ENCODE measurements at places on chromosomes 6 and 20. TPM values are rescaled to one million over a fixed set of nuclear protein-coding genes. Genes with fewer than 3 reads are reported as not detected.

Gene ALDH5A1
- total RNA-seq = 5.0 TPM

- DNase-seq = no peak
Observed at GRCh38 chr6:140208286-140208685, 833.8 kb upstream of the CITED2 start.

DNA sequence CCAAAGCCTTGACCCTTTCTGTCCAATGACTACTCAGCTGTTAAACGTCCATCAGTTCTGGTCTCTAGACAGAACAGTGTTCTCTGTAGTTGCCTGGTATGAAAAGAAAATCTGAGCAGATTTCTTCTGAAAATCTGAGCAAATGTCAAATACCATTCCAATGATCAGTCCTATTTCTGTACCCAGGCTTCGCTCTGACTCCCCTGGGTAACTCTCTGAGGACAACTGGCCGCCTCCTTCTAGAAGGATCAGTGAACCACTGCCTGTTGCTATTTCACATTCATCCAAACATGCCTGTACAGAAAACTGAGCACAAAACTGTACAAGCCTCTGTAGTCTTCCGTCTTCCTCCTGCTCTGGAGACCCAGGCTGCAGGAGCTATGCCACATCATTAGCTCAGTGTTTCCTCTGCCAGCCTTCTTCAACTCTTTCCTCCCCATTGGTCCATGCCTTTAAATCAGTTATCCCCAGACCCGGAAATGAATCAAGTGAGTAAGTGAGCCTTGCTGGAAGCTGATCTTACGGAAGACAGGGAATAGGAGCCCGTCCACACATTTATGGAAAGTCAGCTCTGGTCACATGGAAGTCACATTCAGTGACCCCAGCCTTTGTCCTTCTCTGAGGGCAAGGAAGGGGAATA lies 63.3 kb downstream of the DAAM2 start:
- no peak for DNase-seq

DNA sequence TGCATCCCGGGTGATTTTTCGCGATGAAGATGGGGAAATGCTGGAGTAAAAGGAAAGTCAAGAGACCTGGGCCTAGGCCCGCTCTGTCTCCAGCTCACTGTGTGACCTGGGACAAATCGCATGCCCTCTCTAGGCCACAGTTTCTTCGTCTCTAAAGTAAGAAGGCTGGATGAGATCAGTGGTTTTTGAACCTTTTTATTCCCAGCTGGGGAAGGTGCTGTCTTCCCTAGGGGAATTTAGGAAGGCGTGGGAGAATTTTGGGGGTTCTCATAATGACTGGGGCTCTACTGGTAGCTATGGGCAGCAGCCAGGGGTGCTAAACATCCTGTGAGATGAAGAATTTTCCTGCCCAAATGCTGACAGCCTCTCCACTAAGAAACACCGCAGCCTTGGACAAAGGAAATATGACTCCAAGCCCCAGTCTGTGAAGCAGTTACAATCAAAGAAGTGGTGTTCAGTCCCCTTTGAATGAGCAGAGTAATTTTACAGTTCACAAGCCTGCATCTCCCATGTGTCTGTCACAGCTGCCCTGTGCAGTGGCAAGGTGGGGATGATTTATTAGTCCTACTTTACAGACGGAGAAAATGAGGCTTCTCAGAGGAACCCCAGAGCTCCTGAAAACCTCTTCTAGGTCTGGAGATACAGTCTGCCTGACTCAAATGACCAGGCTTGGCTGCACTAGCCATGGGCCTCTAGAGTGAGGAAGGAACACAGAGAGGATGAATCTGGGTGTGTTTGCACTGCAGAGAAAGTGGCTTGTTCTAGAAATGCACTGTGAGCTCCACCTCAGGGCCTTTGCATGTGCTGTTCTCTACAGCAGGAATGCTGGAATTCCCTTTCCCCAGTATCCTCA lies 57.2 kb downstream of the RAB44 start:
- DNase-seq = no peak
